ENCODE measurements at places on chromosomes 11 and 22. TPM values are rescaled to one million over a fixed set of nuclear protein-coding genes. Genes with fewer than 3 reads are reported as not detected.
A peak's percentile ranks its signal among the peaks of the same experiment; 100 is the strongest.

The IGF2 gene
- total RNA-seq = 3,275 TPM

- no peak for DNase-seq
- peaks cover 27% of the 10 kb centered on the region for H3K4me1 ChIP-seq
- no peaks in the 10 kb centered on the region for H3K27me3 ChIP-seq
- H3K36me3 ChIP-seq = peaks cover 58% of the 10 kb centered on the region
- peak overlapping the region; percentile 97 for H3K27ac ChIP-seq
- no peak overlapping the region for H3K4me3 ChIP-seq
Observed at GRCh38 chr11:67247946-67248550, 18.2 kb upstream of the GRK2 start.

DNA sequence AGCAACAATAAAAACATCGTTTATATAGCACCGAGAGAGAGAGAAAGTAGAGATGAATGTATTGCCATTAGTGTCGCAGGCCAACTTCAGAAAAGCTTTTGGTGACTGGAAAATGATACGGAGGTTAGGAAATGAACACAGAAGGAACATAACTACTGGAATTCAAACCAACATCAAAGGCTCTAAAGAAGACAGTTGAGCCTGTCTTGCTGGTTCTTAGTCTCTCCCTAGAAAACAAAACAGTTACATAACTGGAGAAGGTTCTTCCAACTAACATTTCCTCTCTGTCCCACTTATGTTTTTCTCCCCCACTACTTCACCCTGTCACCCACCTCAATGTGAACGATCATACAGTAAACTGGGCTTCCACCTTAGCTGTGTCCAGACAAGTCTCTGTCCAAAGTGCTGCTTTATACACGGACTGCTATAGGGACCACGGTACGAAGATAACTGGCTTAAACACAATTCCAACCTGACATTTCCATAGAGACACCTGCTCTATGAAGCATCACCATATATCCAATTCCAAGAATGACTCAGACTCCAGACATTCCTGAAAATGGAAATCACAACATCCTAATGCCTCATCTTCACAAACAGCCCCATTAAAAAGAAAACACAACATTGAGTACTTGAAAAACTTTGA is 85.2 kb upstream of the ARHGAP32 start:
- peaks cover 52% of the 10 kb centered on the region for H3K4me1 ChIP-seq
- H3K27ac ChIP-seq = no peak overlapping the region
- DNase-seq = no peak
- peak overlapping the region; percentile 83 for H3K4me3 ChIP-seq

DNA sequence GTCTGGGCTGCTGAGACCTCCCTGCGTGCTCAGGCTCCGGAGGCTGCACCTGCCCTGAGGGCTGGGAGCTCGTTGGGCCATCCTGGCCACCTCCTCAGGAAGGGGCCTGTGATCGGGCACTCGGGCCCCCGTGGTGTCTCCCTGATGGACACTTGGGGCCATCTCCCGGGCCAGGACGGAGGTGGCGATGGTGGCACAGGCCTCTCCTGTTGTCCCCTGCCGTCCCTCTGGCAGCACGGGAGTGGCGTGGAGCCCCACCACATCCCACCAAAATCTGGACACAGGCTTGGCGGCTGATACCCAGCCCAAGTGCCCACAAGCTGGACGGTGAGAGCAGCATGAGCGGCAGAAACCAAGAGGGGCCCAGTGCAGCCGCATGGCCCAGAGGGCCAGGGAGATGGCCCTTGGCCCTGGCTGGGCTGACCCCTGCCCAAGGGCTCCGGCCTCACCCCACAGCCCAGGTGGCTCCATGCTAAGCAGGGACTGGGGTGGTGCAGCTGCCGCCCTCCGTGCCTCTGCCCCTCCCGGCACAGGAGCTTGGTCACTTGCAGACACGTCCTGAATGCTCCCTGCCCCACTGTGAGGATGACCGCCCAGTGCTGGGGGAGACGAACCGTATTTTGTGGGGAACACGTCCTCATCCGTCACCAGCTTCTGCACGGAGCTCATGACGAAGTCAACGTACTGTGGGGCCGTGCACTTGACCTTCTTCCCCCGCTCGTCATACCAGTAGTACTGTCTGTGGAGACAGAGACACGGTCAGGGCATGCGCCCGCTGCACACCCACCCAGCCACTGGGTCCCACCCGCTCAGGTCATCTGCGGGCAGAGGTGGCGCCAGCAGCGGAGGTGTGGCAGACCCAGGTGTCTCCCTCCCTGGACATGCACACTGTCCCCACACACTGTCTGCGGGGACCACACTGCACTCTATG is 15.6 kb downstream of the MOB2 start:
- no peak overlapping the region for H3K4me3 ChIP-seq
- no peaks in the 10 kb centered on the region for H3K4me1 ChIP-seq
- H3K27ac ChIP-seq = no peak overlapping the region
- H3K36me3 ChIP-seq = peaks cover 15% of the 10 kb centered on the region

DNA sequence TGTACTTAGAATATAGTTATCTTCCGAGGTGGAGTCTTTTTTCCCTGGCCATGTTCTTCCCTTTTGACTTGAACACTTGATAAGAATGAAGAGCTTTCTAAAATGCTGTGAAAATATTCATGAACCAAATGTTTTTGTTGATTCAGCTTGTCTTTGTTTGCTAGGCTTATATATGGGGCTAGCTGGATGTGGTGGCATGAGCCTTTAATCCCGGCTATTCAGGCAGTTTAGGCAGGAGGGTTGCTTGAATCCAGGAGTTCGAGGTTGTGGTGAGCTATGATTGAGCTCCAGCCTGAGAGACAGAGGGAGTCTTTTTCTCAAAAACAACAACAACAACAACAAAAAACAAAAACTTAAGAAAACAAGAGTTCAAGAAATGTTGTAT is 23.1 kb downstream of the CBL start:
- peaks cover 11% of the 10 kb centered on the region for H3K36me3 ChIP-seq
- peak overlapping the region; percentile 5 for H3K27ac ChIP-seq
- no peak overlapping the region for H3K4me3 ChIP-seq
- H3K27me3 ChIP-seq = no peaks in the 10 kb centered on the region

- peaks cover 16% of the 10 kb centered on the region for H3K4me1 ChIP-seq
- peak overlapping the region; percentile 74 for H3K27ac ChIP-seq
- no peaks in the 10 kb centered on the region for H3K27me3 ChIP-seq
- no peak for DNase-seq
Observed at GRCh38 chr11:128188346-128189004, 398.9 kb downstream of the ETS1 start.

DNA sequence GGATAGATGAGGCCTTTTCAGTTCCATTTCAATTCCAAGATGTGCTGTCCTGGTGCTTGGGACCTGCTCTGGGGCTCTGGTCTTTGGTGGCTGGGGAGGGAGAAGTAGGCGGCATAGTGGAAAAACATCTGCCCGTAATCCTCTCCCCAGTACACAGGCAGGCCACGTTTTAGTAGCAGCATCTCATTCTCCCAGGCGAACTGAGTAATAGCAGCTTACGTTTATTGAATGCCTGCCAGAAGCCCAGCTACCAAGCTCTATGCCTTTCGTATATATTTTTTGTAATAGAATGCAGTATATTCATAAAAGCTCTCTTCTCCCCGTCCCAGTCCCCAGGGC is 11.4 kb downstream of the ACO2 start:
- no peaks in the 10 kb centered on the region for H3K27me3 ChIP-seq
- no peak overlapping the region for H3K4me3 ChIP-seq
- no peaks in the 10 kb centered on the region for H3K36me3 ChIP-seq
- no peaks in the 10 kb centered on the region for H3K4me1 ChIP-seq
- no peak overlapping the region for H3K27ac ChIP-seq
- no peak for DNase-seq

GRCh38 chr22:17930455-17931313 is 93.7 kb downstream of the MICAL3 start:
- no peaks in the 10 kb centered on the region for H3K27me3 ChIP-seq
- H3K4me3 ChIP-seq = no peak overlapping the region
- peaks cover 5% of the 10 kb centered on the region for H3K36me3 ChIP-seq
